ENCODE measurements at places on chromosomes 11 and 22.

DNA sequence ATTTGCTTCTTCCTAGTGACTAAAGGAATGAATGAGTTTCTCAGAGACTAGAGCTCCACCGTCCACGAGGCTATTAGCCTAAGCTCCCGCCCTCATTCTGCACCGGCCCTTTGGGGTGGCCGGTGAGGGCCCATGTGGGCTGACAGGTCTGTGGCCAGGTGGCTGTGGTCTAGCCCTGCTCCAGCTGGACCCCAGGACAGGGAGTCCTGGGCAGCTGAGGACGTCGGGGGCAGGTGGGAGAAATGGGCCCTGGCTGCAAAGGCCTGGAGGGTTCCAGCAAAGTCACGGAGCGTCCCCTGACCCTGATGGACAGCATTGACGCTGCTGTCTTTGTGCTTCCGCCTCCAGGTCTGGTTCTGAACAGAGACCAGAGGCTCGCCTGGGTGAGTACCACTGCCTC, 12.2 kb downstream of the SERHL2 start:
- no peak for DNase-seq

DNA sequence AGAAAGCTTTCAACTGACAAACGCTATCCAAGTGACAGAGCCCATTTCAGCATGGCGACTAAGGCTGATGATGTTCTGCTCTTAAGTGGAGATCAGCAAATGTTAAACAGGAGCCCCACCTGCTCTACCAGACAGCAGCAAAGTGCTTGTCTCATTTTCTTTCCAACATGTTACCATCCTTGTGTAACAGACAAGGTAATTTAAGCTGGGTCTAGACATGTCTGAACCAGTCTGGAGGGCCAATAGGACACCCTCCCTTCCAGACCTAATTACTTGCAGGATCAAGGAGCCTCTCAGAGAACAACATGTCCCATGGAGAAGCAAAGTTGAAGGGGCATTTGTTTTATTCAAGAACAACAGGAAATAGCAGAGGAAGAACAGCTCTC, 3.9 kb upstream of the LMO2 start:
- peak; percentile 6 for DNase-seq

DNA sequence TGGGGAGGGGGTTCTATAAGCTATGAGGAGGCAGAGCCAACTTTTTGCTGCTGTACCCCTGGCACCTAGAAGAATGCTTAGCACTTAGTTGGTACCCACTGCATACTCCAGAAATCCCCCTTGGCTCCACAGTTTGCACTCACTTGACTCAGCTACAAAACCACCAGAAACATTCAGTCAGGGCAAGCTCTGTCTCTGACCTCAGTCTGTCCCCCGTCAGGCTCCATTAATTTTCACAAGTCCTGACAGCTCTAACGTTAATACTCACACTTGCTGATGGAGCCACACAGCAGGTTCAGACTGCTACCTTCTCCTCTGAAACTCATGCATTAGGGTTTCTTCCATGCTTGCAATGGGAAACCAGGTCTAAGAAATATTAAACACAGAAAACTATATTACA, 81.7 kb downstream of the MPPED2 start:
- DNase-seq = no peak

DNA sequence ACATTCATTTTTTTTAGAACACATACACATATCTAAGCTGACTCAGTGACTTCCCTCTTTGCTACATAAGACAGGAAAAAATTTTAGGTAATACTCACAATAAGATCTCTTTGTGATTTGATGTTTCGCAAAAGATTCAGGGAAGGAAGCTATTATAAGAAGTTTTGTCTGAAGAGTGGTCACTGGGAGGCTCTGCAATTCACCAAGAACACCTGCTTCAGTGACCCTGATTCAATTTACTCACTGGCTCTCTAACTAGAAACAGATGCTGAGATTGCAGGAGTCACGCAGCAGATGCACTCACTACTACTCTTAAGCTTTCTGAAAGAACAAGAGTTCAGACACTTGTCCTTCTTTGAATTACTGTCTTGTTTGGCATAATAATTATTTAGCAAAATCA, 193.6 kb upstream of the DDI1 start:
- DNase-seq = no peak

Data from dermis blood vessel endothelial cell (primary cell).